ENCODE measurements at places on chromosomes 4 and X.

GRCh38 chrX:29145316-29145715, 558.1 kb downstream of the IL1RAPL1 start:
- DNase-seq, result no peak

GRCh38 chrX:118216509-118216908, 99.9 kb upstream of the KLHL13 start:
- DNase-seq, result no peak

DNA sequence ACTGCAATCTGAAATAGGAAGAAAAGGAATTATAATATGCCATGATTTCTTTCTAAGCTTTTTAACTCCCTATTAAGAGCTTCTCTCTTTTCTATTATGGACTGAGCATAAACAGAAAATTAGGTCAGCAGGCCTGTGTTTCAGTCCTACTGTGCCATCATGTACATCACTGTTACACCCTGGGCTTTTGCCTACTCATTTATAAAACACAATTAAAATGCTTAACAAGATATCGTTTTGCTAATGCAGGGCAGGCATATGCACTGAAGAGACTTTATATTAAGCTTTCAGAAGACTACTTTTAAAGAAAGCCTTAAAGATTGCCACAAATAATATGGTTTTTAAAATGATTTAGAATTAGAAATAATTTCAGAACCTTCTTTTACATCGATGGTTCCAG, 828 bp upstream of the BBS12 start:
- no peak for DNase-seq

- DNase-seq, result no peak
These were observed 333.5 kb downstream of the PCDH18 start for GRCh38 chr4:137198791-137199190.

GRCh38 chr4:138959097-138959815, 56.3 kb upstream of the NOCT start:
- no peak for DNase-seq

DNA sequence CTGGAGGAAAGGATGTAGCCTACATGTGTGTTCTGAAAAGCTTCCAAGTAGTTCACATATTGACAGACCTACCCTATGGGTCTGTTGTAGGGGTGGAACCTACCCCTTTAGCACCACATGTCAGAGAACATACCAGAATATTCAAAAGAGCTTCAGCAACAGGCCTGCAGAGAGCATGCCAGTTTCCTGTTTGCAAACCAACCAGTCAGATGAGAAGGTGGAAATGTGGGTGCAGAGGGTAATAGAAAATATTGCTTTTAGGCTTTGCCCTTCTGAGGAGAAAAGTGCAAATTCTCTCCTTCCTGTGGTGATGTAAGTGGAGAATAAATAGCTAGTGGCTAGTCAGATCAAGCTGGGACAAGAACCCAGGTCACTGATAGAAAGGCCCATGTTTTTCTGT, 16.4 kb downstream of the INTS6L start:
- DNase-seq, result no peak

DNA sequence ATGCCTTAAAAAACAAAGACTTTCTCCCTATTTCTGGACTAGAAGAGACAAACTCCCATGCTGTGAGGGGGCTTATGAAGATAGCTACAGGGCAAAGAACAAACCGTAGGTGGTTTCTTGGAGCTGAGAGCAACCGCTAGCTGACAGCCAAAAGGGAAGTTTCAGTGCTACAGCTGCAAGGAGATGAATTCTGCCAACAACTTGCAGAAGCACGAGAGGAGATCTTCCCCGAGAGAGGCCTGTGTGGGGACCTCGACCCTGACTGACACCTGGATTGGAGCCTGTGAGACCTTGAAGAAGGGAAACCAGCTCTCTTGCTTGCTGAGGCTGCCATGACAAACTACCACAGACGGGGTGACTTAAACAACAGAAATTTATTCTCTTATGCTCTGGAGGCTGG, 183.8 kb upstream of the VCX3A start:
- DNase-seq, result no peak

GRCh38 chr4:118206627-118207026, 146.2 kb downstream of the PRSS12 start:
- DNase-seq, result no peak

- no peak for DNase-seq
These were observed 99.8 kb upstream of the TEX13C start for GRCh38 chrX:125219852-125220251.

- no peak for DNase-seq
These were observed 194.4 kb upstream of the RPL34 start for GRCh38 chr4:108425988-108426387.

DNA sequence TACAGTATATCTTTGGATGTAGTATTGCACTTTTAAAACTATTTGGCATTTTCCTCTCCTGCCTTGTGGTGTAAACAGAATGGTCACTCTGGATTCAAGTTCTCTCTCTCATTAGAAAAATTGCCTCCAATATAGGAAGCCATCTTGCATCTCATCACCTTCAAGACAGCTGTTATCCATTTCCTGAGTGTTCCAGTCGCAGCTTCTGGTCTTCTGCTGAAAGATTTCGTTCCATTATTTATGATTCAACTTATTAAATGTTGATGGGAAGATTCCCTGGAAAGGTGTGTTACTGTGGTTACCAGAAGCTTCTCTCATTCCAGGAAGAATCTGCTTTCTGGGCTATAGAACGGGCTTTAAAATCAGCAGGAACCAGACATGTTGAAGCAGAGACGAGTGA, 568.3 kb upstream of the SLIT2 start:
- no peak for DNase-seq

GRCh38 chrX:70456256-70456655, 11.6 kb downstream of the DLG3 start:
- no peak for DNase-seq
